ENCODE measurements at places on chromosomes 5 and 9.

- no peak for DNase-seq
Measured at GRCh38 chr9:12719431-12719830, 26.2 kb downstream of the TYRP1 start.

DNA sequence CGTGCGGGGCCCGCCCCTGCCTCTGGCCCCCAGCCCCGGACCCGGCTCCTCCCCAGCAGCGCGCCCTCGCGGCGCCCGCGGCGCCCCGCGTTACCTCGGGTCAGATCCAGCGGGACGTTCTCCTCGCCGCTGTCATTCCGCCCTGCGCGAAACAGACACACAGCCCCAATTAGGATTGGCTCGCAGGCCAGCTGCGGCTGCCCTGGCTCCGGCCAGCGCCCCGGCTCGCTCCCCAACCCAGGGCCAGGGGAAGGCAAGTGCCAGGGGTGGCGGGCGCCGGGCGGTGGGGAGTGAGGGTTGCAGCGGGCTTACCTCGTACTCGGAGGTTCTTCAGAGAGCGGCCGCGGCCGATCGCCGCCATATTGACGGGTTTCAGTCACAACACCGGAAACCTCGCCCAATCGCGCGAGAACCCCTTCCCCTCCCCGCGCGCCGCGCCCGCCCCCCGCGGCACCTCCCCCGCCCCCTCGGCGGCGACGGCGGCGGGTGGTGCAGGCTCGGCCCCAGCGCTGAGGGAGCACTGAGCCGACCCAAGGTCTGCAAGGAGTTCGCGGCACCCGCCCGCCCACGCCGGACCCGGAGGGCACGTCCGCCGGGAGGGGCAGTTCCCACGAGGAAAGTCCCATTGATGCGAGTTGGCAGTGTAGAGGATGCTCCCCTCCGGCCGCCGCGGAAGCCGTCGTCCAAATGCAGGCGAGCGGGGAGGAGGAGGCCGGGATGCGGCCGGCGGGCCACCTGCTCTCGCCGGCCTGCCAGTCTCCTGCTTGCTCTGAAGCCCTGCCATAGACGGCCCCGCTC, at the start of gene RICTOR:
TSS of gene RICTOR (minus strand) at position 383 of the 798 bp plus-strand sequence. CDS start at position 361, 22 bp downstream.
- peak; percentile 87 for DNase-seq

GRCh38 chr9:75071530-75072122, 16.3 kb downstream of the NMRK1 start:
- peak; percentile 28 for DNase-seq

DNA sequence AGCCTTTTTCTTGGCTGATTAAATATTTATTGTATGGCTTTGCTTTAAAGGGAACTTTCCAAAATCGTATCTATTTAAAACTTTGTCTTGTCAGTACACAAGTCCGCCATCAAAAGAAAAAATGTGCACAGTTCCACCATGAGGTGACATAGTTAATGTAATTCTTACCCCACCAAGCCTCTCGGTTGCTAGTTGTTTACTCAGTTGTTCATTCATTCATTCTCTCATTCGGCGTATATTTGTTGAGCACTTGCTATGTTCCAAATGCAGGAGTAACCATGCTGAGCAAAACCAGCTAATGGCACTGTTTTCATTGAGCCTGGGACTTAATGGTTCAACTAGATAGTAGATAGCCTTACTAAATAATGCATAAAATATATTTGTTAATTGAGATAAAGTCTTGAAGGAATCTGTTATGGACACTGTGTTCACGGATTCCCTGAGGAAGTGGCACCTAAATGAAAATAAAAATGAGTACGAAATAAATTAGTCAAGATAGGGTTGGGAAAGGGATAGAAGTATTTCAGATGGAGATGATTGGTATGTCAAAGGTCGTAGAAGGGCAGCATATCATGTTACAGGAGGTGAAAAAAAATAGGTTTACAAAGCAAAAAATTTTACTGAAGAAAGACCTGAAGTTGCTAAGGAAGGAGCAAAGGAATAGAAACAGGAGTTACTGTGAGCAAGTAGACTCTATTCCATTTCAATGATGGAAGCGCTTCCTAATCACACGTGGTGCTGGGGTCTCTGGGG, 1.5 kb downstream of the DCAF10 start:
- DNase-seq, result no peak

GRCh38 chr9:80649001-80649420, 1040.3 kb downstream of the TLE1 start:
- DNase-seq, result no peak

DNA sequence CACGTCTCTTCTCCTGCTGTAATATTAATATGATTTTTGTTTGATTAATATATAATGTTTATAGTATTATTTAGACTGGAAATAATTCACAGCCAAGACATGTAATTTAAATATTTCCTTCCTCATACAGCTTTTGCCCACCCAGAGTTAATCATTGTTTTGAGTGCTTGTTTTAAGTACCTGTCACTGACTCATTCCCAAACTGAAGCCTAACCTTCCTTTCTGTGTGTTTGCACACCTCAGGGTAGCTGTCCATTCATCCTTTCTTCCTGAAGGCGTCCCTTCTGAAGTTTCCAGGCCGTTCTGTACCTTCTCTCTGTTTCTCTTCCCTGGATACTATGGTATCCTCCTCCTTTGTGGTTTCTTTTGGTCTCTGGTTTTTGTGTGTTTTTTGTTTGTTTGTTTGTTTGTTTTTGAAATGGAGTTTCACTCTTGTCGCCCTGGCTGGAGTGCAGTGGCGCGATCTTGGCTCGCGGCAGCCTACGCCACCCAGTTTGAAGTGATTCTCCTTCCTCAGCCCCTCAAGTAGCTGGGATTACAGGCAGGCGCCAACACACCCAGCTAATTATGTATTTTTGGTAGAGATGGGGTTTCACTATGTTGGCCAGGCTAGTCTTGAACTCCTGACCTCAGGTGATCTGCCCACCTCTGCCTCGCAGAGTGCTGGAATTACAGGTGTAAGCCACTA, 312.4 kb downstream of the DOCK8 start:
- DNase-seq, result no peak

DNA sequence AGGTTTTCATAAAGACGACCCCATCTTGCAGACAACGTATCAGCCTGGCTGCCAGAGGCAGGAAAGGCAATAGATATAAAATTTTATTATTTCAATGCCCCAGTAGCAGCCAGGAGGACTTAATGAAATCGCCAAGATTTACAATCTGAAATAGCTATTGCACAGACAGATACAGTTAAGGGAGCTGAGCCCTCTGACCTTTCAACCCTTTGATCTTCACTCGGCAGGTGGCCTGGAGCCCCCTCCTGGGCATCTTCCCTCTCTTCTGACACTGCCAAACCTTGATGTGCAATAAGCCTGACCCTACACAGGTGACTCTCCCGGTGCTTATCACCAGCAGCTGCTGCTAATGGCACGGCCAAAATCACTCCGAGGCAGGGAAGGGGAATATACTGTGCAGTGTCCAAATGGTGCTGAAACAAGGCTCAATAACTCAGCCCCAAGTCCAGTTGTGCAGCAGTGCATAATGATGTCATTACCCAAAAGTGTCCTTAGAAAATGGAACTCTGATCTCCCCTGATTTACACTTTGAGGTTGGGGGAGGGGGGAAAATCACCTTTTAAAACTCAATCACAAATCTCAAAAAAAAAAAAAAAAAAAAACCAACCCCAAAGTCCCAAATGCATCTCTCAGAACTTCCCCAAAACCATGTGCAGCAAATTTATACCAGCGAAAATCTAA, 242.0 kb downstream of the CRB2 start:
- DNase-seq, result no peak

DNA sequence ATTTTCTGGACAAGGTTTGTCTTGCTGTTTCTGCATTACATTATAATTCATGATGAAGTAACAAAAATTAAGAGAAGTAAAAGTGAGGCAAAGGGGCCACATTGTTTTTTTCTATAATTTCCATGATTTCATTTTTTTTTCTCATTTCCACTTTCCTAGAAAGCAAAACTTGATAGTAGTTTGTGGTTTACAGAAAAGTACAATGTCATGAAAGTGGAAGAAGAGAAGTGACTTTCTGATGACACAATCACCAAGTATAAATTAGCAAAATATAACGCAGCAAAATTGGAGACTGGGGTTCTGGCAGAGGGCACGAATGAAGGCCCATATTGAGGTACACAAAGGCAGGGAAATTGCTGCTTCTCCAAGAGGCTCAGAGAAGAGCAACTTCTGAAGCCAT, 5.0 kb upstream of the IFNA14 start:
- no peak for DNase-seq

- DNase-seq, result no peak
Measured at GRCh38 chr5:139862803-139863202, 67.2 kb downstream of the PSD2 start.

DNA sequence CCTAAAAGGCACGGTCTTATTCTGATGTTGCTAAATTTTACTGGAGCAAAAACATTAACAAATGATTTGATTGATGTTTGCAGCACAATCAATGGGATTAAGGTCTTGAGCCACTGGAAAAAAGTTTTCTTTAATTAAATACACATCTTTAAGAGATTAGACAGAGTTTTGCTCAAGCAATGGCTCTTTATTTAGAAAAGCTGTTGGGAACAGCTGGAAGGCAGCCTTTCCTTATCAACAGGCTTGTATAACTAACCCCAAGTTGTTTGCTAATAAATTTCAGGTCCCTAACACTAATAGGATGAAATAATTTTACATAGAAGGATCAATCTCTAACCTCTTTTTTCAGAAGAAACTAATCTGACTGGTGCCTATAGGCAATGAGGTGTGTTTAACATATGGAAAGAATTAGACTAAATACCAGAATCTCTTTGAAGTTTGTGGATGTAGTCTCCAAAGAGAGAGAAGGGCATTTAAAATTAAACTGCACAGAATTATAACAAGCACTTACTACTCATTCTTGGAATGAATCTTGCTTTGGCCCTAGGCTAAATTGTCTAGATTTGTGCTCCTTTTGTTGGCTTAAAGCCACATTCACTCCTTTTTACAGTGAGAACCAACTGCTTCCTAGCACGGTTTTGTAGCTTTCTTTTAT, 67.3 kb upstream of the TNFAIP8 start:
- no peak for DNase-seq

DNA sequence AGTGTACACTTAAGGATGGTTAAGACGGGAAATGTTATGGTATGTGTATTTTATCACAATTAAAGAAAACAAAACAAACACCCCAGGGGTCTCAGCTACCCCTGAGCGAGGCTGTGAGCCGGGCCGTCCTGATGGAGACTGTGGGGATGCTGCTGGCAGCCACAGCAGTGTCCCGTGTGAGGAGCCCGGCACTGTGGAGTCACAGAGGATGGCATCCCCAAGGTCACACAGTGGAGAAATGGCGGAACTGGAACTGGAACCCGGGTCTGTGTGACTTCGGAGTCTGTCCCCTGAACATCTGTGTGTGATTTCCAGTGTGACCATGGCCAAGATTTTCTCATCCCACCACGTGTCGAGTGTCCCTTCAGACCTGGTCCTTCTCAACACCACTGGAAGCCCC, 80.7 kb upstream of the PHYKPL start:
- DNase-seq, result no peak

DNA sequence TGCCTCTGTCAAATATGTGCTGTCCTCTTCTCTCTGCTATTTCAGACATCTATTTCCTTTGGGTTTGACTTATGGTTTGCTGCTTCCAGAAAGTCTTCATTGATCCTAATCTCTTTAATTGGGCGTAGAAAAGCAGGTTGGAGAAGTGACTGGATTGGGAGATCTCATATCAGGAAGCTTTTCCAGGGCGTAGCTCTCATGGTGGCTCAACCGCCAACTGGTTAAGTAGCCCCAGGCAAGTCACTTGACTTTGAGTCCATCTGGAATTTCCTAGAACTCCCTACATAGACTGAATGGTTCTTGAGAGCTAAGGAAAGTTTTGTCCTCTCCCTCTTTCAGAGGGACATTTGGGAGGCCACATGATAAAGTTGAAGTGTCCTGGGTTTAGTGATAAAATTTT, 192.3 kb upstream of the GLRA1 start:
- DNase-seq, result no peak

GRCh38 chr9:124477648-124478285, 27.5 kb downstream of the ADGRD2 start:
- DNase-seq, result no peak

Measured in naive thymus-derived CD4-positive, alpha-beta T cell (primary cell).